ENCODE measurements at places on chromosomes 3 and 15.

GRCh38 chr3:31196881-31197364 lies 302.5 kb upstream of the GADL1 start:
- no peak for ATAC-seq

DNA sequence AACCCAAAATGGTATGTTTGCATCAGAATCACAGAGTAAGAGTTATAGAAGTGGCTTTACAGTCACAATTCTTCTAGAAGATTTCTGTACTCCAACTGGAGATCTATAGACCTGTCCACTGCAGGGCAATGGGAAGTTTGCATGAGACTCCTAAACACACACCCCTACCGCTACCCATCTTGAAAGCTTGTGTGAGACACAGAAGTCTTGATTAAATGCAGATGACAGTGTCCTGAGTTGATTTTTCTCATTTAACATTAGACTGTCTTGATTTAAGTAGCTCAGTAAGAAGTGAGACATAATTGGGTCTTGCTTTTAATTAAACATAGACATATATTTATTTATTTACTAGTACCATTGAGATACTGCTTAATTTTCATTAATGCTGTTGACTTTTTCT lies 54.4 kb downstream of the CD47 start:
- no peak for ATAC-seq

- no peak for ATAC-seq
Observed at GRCh38 chr15:85037641-85038040, 56.0 kb downstream of the PDE8A start.

DNA sequence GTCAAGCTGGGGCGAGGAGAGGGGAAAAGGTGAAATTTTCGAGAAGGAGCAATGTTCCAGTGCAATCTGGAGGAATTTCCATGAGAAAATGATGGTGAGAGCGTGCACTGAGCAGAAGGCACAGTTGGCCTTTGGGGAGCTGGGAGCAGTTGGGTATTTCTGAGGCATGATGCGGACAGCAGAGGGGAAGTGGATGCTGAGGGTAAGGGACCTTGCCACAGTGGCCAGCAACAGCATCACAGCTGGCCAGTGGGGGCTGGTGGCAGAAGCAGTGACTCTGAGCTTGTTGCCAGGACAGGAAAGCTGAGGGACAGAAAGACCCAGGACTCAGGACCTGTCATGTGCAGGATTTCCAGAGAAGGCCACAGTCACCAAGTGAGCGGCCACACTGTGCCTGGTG lies 98.9 kb downstream of the LSM3 start:
- no peak for ATAC-seq

DNA sequence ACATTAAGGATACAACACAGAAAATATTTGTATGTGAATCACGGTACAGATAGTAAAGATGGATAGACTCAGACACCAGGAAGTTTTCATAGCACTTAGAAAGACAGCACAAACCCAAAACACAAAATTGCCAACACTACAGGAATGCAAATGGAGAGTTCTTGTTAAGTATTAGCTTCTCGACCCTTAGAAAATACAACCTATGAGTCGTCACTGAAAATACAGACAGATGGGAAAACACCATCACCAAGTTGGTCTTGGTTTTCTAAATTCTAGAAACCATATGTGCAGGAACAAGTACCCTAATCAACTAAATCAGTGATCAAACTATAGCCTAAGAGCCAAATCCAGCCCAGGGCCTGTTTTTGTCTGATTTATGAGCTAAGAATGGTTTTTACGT lies 50.7 kb downstream of the PEAK1 start:
- no peak for ATAC-seq
